ENCODE measurements at places on chromosomes 6 and 20.

DNA sequence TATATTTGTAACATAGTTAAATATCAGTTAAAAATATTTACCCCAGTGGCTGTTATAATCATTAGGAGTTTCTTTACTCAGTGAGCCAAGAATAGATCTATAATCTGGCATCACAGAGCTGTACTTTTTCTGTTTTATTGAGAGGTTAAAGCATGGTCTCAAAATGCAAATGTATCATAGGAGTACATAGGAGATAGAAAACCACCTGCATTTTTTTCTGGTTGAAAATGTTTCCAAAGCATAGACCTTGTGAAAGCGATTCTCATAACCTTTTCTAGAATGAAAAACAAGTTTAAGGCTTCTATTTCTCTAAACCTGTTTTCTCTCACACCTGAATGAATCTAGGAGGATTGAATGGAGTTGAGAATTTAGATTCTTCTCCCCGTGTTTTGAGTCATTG, 14.4 kb downstream of the KCNQ5 start:
- no peak for DNase-seq

DNA sequence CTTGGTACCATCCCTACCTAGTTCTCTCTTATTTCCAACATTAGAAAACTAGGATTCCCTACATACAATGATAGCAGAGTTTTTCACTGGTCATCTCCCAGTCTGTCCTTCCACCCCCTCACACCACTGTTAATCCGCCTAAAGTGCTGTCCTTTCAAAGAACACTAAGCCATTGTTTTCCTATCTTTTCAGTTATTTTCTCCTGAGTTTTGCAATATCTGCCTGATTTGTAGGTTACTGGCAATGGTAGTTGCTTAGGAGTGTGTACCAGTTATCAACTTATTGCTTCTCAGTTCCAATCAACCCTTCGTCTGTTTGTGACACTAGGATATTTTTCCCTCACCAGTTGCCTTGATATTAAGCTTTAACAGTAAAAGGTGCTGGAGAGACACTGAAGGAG, 135.0 kb downstream of the EPM2A start:
- no peak for DNase-seq

DNA sequence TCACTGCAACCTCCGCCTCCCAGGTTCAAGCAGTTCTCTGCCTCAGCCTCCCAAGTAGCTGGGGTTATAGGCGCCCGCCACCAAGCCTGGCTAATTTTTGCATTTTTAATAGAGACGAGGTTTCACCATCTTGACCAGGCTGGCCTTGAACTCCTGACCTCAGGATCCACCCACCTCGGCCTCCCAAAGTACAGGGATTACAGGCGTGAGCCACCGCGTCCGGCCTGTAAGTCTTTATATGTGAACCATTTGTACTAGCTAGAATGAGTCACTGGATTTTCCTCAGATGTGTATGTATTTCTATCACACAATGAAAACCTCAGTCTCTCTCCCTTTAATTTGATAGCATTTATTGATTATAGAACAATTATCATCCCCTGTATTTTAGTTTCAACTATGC, 34.0 kb downstream of the ITCH start:
- no peak for DNase-seq

GRCh38 chr6:39923861-39924260, 10.4 kb downstream of the MOCS1 start:
- no peak for DNase-seq

All from midbrain (tissue), 1 donor.